ENCODE measurements at places on chromosomes 6 and 20. TPM values are rescaled to one million over a fixed set of nuclear protein-coding genes. Genes with fewer than 3 reads are reported as not detected.

Gene WFDC5
- not detected for total RNA-seq

GRCh38 chr6:84876723-84877514, 112.5 kb upstream of the TBX18 start:
- DNase-seq: no peak

DNA sequence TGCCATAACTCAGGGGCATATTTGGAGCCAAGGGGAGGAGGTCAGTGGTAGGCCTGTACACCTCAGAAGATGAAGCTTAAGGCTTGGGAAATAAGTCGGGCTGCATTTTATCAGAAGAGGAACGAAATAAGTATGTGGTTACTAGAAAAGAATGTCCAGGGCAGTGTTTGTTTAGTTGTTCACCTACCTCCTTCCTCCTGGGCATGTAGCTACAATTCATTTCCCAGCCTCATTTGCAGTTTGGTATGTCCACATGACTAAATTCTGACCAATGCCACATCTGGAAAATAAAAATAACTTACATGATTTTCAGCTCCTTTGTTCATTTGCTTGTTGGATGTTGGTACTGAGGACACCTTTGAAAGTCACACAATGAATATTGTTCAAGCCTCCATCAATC, 294.5 kb upstream of the RGS17 start:
- DNase-seq: no peak

Gene RIN2
- total RNA-seq: 50.1 TPM

GRCh38 chr6:10759312-10759839, 11.8 kb downstream of the TMEM14B start:
- DNase-seq: no peak

Gene CCN5
- 25.1 TPM for total RNA-seq

GRCh38 chr6:149934249-149935156, 7.3 kb upstream of the ULBP2 start:
- DNase-seq: peak; percentile 54

Gene CGA
- total RNA-seq: 5.6 TPM

Gene PPP1R3G
- total RNA-seq: 7.4 TPM
